ENCODE measurements at places on chromosomes 12 and 14.
A peak's percentile ranks its signal among the peaks of the same experiment; 100 is the strongest.

GRCh38 chr14:75888945-75889344 is 92.8 kb downstream of the TGFB3 start:
- no peak for DNase-seq

- no peak for DNase-seq
These were observed 41.6 kb upstream of the TRHDE start for GRCh38 chr12:72230589-72230988.

DNA sequence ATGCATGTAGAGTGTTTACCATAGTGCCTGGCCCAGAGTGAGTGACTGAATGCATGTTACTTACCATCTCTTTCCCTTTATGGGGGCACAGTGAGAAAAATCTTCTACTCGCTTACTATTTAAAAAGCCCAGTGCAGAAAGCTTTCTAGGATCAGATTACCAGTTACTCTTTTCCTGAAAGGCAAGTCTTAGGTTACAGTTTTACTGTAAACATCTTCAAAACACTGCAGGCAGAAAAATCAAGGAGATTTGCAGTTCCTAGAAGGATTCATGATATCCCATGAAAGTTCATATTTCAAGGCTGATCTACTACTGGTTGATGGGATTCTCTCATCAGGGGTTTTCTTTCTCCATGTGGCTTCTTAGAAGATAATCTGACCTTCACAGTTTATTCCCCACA is 29.3 kb upstream of the DAAM1 start:
- DNase-seq = peak; percentile 55

DNA sequence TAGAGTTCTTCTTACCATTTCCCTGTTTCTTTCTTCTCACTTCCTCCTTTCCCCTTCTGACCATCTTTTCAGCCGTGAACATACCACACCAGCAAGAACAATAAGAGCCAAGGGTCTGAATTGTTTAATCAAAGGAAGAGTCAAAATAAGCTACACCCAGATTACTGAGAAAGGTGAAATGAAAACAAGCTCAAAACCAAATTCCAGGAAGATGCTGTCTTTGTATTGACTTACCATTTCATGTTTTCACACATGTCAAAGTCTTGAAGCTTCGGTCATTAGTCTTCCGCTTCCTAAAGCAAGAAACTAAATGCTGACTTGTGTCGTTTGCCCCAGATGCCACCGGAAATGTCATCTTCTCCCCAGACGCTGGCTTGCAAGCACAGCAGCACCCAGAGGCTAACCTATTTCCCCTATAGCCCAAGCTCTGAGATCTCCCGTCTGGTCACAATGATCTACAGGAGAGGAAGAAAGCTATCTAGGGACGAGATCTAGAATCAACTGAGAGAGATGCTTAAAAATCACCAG is 136.5 kb upstream of the AMIGO2 start:
- DNase-seq = peak; percentile 5

GRCh38 chr12:53485955-53486735 is 13.1 kb downstream of the MAP3K12 start:
- no peak for DNase-seq

- no peak for DNase-seq
These were observed 233.3 kb upstream of the FLRT2 start for GRCh38 chr14:85296456-85297210.

GRCh38 chr12:55499810-55500252 is 7.7 kb downstream of the OR6C68 start:
- peak; percentile 11 for DNase-seq

DNA sequence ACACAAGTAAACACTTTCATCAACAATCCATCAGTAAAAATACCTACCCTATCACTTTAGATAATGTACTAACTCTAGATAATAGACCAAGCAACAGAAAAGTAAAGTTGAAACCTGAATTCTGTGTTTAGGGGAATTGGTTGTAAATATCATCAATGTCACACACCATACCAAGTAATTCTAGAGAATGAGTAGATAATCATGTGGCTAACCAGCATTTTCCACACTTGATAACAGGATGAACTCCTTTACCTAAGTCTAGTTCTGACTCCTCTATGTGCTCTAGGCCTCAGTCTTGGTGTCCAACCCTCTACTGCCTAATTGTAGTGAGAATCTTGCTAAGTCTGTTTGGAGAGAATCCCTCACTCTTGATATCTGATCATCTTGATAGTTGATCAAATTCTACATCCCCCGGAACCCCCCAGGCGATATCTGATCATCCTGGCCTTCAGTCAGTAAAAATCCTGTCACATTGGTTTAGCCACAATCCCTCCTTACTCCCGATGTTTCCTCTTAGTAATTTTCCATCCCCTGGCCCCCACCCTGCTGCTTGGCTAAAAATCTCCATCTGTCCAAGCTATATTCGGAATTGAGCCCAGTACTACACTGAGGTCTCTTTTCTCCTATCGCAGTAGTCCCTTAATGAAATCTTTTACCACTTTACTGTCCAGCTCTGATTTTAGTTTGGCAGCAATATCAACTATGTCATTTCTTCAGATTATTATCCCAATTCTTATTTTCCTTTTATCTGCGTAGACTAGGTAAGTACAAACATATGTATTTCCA is 3.4 kb upstream of the SLCO1A2 start:
- DNase-seq = peak; percentile 2

DNA sequence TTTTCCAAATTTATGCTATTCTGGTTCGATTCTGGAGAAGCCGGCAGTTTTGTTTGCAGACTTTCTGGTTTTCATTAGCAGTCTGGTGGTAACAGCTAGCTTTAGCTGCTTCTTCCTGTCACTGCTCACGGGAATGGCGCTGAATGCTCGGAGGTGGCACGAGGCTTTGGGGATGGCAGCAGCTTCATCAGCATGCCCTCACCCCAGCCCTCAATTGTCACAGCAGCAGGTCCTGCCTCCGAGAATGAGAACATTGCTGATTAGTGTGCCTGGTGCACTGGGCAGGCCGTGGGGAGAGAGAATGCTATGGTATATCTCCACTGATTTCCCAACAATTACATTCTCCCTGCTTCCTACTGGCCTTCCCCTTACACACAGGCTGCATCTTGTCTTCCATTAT is 73.6 kb downstream of the SAMD4A start:
- no peak for DNase-seq

DNA sequence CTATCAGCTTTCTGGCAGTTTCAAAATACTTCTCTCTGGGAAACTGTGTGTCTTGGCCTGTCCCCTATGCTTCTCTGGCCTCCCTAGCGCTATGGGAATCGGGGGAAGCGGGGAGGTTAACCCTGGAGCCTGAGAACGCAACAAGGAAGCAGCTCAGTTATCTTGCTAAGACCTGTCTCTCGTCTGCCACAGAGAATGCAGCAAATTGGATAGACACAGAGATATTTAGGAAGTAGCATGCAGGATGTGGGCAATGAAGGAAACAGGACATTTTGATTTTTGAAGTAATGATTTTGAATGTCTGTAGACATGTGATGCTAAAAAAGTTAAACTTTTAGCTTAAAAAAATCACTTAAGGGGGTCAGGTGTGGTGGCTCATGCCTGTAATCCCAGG is 6.6 kb upstream of the CALCOCO1 start:
- no peak for DNase-seq

DNA sequence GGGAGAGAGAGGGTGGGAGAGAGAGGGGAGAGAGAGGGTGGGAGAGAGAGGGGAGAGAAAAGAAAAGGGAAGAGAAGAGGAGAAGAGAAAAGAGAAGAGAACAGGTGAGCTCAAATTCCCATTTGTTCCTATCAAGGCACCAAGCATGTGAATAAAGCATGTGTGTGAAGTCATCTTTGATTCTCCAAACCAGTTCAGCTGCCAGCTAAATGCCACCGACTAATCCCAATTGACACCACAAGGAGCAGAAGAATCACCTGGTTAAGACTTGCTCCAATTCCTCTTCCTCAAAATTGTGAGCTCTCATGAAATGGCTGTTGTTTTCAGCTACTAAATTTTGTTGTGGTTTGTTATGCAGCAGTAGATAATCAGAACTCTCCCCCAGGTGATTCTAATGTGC is 188.9 kb downstream of the TMX1 start:
- no peak for DNase-seq

GRCh38 chr12:97184127-97184773 is 277.2 kb downstream of the NEDD1 start:
- no peak for DNase-seq

- DNase-seq = no peak
These were observed 111.4 kb upstream of the NAP1L1 start for GRCh38 chr12:76195920-76196319.

DNA sequence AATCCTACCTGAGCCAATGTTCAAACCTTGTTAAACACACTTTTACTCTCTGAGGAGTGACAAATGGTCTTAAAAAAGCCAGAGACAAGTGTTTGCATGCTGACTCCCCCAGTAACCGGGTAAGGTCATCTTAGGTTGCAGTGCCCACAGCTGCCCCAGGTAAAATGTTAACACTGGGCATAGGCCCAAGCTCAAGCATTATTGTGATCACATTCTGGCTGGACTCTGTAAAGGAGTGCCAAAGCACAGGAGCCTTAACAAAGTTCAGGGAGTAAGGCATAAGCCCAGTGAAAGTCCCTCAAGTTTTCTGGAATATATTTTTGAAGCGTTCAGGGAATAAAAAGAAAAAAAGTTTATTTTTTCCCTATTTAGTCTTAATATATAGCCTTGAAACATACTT is 8.6 kb downstream of the EDDM3A start:
- DNase-seq = no peak

- DNase-seq = no peak
These were observed 251.1 kb downstream of the BCAT1 start for GRCh38 chr12:24697769-24698168.

DNA sequence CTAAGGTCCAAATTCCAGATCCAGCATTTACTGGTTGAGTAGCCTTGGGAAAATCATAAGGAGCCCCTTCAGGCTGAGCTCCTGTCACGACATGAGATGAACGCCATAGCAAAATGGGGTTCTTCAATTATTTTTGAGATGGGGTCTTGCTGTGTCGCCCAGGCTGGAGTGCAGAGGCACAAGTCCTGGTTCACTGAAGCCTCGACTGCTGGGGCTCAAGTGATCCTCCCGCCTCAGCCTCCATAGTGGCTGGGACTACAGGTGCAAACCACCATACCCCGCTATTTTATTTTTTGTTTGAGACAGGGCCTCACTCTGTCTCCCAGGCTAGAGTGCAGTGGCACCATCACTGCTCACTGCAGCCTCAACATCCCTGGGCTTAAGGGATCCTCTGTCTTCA is 25.7 kb upstream of the GPR68 start:
- no peak for DNase-seq

- peak; percentile 26 for DNase-seq
These were observed 36.6 kb upstream of the CLMN start for GRCh38 chr14:95356245-95356869.

- no peak for DNase-seq
These were observed 29.2 kb downstream of the FBLN5 start for GRCh38 chr14:91918186-91918883.

DNA sequence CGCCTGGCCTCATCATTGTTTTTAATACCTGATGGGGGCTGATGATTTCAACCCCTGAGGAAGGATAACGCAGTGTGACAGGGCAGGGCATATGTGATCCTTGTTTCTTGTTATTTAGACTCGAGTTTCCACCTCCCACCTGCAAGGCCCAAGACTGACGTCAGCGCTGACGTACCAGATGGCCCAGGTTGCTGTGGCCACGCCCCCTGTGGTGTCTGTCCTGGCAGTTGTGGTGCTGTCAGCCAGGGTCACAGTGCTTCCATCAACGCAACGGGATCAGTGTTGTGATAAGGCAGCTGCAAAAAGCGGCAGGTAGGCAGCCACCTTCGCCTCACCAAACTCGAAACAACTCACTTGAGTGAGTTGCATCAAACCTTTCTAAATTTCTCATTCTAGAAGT is 18.4 kb downstream of the DDX51 start:
- no peak for DNase-seq

DNA sequence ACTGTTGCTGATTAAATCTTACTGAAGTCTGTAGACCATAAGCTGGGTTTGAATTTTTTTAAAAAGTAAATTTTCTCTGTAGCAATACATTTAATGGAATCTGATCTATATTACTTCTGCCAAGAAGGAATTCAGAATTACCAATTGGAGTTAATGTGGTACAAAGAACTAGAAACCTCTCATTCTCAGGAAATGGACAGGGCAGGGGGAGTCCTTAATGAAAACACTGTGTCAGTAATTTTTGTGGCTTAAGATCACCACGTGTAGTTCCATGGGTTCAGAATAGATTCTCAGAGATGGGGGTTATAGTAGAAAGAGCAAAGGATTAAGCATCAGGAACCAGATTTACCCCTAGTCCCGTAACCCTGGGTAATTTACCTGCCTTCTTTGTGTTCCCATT is 30.3 kb downstream of the FBXL14 start:
- no peak for DNase-seq

DNA sequence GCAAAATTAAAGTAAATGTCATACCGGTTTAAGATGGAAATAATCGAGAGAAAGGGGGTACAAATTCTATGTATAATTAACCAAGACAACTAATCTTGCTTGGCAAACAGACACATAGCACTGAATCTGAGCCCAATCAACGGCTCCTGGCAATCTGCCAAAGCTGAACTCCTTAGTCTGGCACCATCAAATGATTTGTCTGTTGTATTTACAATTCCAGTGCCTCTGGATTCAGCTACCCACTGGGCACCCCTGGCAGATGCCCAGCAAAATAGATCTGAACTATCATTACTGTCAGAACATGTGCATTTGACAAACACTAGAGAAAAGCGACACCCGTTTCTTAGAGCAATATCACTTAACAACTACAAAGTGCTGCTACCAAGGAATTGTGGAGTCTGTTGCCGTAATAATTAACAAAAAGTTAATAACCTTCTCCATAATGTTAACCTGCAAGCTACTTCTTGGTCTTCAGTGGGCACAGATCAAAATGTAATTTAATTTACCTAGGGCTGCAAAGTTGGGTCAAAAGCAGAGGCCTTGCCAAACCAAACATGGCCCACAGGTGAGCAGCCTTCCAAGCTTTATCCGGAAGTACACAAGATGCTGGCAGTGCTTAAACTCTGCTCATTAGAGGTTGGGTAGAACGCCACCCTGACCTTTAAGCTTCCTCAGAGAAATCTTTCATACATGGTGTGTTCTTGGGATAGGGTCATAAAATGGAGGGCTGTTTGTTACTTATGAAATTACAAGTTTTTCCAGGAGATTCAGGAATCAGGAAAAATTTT is 7.6 kb downstream of the EGLN3 start:
- peak; percentile 52 for DNase-seq

DNA sequence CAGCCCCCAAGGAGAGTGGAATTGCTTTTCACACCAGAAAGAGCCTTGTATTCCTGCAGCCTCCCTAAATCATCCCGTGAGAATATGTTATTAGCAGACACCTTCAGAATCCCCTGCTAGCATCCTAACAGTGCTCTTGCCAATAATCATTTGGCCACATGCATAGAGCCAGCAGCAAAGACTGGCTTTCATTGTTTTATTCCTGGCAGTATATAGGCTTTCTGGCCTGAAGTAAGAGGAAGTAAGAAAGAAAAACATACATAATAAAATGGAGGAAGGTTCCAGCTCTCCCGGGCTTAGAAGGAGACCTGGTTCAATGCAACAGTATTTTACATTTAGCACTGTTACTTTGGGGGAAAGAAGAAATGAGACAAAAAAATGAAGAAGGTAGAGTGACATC is 176.7 kb upstream of the ATF7IP start:
- DNase-seq = no peak

- DNase-seq = no peak
These were observed 333.1 kb upstream of the FKBP4 start for GRCh38 chr12:2461645-2462044.
